ENCODE measurements at places on chromosomes 6 and 20.
A peak's percentile ranks its signal among the peaks of the same experiment; 100 is the strongest.

DNA sequence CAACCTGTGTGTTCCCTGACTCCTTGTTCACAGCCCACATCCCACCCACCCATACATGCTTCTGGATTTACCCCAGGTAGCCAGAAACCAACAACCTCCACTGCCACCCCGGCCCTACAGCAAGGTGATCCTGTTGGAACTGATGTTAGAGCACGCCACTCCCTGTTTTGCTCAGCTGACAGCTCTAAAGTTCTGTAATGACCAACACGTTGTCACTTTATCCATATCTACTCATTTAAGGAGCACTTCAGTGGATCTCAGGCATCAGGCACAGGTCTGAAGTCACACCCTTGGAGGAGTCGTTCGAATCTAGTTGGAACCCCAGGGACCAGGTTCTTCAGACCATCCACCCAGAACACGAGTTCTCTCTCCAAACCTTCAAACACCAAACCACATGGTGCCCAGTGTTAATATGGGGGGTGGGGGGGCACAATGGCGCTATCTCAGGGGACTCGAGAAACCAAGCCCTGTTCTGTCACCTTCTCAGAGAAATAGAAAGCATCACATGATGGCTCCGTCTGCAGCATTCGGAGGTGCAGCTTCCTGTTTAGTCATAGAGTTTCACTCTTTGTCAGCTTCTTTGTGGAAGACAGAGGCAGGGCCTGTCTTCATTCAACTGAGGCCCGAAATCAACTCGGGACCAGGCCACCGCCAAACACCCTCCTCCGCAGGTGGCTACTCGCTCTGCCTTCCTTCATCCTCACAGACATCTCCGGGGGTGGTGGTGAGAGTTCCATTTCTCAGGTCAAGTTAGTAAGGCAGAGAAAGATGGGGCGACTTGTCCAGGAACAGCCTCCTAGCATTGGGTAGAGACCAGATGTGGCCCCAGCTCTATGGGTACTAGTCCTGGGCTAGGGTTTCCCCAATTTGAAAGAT is 142.2 kb downstream of the NFATC2 start:
- H3K27me3 ChIP-seq: no peaks in the 10 kb centered on the region
- H3K36me3 ChIP-seq: peaks cover 3% of the 10 kb centered on the region
- H3K27ac ChIP-seq: no peak overlapping the region
- DNase-seq: no peak
- H3K4me3 ChIP-seq: no peak overlapping the region

DNA sequence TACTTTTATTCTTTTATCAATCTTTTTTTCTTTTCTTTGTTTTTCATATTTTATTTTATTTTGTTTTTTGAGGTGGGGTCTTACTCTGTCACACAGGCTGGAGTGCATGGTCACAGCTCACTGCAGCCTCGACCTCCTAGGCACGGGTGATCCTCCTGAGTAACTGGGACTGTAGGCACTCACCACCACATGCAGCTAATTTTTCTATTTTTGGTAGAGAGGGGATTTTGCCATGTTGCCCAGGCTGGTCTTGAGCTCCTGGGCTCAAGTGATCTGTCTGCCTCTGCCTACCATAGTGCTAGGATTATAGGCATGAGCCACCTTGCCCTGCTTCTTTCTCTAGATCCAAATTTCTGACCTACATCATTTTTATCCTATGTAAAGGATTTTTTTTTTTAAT is 153.2 kb downstream of the CDKAL1 start:
- H3K27ac ChIP-seq: no peak overlapping the region
- no peaks in the 10 kb centered on the region for H3K27me3 ChIP-seq
- no peak overlapping the region for H3K4me3 ChIP-seq
- no peaks in the 10 kb centered on the region for H3K36me3 ChIP-seq
- no peaks in the 10 kb centered on the region for H3K4me1 ChIP-seq

DNA sequence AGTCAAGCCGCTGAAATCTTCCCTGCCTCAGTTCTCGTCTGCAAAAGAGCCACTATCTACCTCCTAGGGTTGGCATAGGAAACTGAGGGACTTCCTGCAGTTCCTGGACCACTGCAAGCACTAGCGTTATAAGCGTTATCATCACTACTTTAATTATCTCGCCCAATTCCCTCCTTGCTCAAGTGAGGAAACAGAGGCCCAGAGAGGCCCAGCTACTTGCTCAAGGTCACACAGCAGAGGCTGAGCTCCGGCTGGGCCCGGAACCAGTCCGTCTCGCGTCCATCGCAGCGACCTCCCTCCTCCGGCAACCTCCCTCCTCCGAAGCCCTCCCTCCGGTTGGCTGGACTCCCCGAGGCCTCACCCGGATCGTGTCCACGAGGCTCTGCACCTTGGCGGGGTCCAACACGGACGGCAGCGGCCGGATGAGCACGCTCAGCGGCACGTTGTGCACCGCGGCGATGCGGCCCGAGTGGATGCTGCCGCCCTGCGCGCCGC is 338 bp downstream of the SRXN1 start:
- H3K4me1 ChIP-seq: peaks cover 8% of the 10 kb centered on the region
- DNase-seq: peak; percentile 35
- peaks cover 10% of the 10 kb centered on the region for H3K36me3 ChIP-seq
- no peaks in the 10 kb centered on the region for H3K27me3 ChIP-seq

GRCh38 chr20:39835130-39835842 is 853.8 kb downstream of the MAFB start:
- peak overlapping the region; percentile 39 for H3K27ac ChIP-seq
- H3K4me1 ChIP-seq: peaks cover 5% of the 10 kb centered on the region
- H3K36me3 ChIP-seq: no peaks in the 10 kb centered on the region

GRCh38 chr6:105274678-105275077 is 94.9 kb upstream of the POPDC3 start:
- H3K36me3 ChIP-seq: peaks cover 13% of the 10 kb centered on the region
- H3K4me1 ChIP-seq: peaks cover 11% of the 10 kb centered on the region
- H3K4me3 ChIP-seq: no peak overlapping the region
- no peak for DNase-seq
- no peaks in the 10 kb centered on the region for H3K27me3 ChIP-seq

- no peaks in the 10 kb centered on the region for H3K4me1 ChIP-seq
- DNase-seq: no peak
- peaks cover 39% of the 10 kb centered on the region for H3K27me3 ChIP-seq
- H3K36me3 ChIP-seq: no peaks in the 10 kb centered on the region
Observed at GRCh38 chr20:48166082-48166835, 381.0 kb upstream of the SULF2 start.

GRCh38 chr6:15484821-15485220 is 178.0 kb downstream of the DTNBP1 start:
- no peak overlapping the region for H3K4me3 ChIP-seq
- no peak for DNase-seq
- H3K36me3 ChIP-seq: peaks cover 27% of the 10 kb centered on the region

GRCh38 chr20:19867940-19868371 is 109.9 kb downstream of the RIN2 start:
- peak; percentile 19 for DNase-seq
- H3K4me3 ChIP-seq: no peak overlapping the region
- no peaks in the 10 kb centered on the region for H3K27me3 ChIP-seq
- H3K27ac ChIP-seq: no peak overlapping the region
- H3K4me1 ChIP-seq: no peaks in the 10 kb centered on the region

- no peaks in the 10 kb centered on the region for H3K27me3 ChIP-seq
- H3K4me1 ChIP-seq: no peaks in the 10 kb centered on the region
- H3K27ac ChIP-seq: no peak overlapping the region
- no peaks in the 10 kb centered on the region for H3K36me3 ChIP-seq
Observed at GRCh38 chr6:83119742-83120300, 52.4 kb downstream of the DOP1A start.

DNA sequence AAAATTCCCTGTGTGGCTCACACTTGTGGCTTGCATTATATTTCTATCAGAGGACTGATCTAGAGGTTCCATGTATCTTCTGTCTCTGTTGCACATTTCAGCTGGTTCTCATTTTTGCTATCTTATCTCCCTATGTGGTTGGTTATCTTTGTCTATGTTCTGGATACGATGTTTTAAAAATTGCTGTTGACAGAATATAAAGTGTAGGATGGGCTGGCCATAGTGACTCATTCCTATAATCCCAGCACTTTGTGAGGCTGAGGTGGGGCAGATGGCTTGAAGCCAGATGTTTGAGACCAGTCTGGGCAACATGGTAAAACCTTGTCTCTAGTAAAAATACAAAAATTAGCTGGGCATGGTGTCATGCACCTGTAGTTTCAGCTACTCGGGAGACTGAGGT is 9.9 kb upstream of the ULBP3 start:
- no peak overlapping the region for H3K27ac ChIP-seq
- H3K4me1 ChIP-seq: no peaks in the 10 kb centered on the region
- H3K27me3 ChIP-seq: peaks cover 13% of the 10 kb centered on the region
- DNase-seq: no peak
- no peak overlapping the region for H3K4me3 ChIP-seq
- no peaks in the 10 kb centered on the region for H3K36me3 ChIP-seq

DNA sequence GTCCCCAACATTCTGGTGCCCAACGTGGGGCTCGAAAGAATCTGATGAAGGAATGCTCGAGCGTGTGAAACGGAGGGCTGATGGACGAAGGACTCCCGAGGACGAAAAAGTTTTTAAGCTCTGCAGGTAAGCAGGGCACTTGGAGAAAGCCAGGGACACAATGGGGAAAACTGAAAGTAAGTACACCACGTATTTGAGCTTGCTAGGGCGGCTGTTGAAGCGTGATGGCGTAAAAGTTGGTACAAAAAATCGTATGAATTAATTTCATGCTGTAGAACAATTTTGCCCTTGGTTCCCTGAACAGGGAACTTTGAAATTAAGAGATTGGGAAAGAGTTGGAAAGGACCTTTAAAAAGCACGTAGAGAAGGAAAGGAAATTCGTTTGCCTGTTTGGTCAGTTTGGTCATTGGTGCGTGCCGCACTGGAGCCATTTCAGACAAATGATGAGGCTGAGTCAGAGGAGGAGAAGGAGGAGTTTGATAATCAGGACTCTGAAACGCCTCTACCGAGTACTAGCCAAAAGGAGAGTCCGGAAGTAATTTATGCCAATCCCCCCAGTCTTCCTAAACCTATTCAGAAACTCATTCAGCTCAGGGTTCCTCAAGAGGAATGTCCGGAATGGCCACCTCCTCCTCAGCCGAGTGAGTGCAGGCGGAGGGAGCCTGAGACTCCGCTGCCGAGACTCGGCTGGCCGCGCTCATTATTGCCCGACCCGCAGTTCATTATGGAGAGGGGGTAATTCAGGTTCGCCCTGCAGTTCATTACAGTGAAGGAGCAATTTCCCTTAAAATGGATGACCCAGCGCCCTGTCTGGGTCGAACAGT is 59.2 kb upstream of the PRSS16 start:
- DNase-seq: peak; percentile 21
- H3K36me3 ChIP-seq: no peaks in the 10 kb centered on the region
- H3K27me3 ChIP-seq: peaks cover 3% of the 10 kb centered on the region
- H3K4me3 ChIP-seq: peak overlapping the region; percentile 73

DNA sequence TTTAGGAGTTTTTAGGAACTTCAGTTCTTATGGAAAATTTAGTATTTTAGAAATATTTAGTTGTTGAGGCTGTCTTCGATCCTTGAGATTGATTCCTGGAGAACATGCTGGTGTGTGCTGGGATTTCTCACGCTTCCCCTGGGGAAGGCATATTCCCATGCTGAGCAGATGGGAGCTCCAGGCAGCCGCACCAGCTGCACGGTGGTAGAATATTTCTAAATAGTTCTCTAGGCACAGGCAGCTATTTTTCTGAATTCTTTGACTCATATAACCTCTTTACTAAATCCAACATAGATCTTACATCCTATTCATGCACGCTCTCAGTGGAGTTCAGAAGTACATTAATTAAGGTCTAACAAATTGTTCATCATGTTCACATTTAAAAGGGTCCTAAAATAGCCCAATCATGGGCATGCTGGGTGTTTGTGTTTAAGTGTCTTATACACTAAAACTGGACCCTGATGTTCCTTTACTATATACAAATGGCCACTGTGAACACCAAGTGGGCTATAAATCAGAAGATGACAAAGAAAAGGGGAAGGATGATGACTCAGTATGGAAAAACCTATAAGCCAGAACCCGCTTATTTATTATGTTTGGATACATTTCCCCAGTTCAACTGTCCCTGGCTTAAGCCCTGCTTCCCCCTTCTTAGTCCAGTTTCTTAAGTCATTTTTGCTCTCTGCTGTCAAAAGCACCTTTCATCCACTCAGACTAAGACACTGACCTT is 138.5 kb downstream of the UST start:
- H3K27ac ChIP-seq: no peak overlapping the region
- no peak overlapping the region for H3K4me3 ChIP-seq
- no peaks in the 10 kb centered on the region for H3K4me1 ChIP-seq
- no peak for DNase-seq
- no peaks in the 10 kb centered on the region for H3K27me3 ChIP-seq

DNA sequence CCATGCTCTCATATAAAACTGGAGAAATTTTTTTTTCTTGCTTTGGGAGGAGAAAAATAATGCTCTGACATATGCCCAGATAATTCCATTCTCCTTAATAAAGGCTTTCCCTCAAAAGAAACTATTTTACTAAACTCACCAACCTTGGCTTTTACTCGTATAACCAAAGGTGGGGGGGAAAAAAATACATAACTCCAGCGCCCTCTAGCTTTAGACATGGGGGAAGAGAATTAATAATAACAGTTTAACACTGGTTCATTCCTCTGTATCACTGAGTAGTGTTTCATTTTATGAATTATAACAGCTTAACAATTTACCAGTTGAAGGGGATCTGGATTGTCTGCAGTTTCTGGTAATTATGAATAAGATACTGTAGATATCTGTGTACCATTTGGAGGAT is 1226.1 kb downstream of the GRIK2 start:
- H3K36me3 ChIP-seq: no peaks in the 10 kb centered on the region
- H3K4me3 ChIP-seq: no peak overlapping the region
- H3K27me3 ChIP-seq: no peaks in the 10 kb centered on the region

GRCh38 chr6:105313211-105313610 is 89.7 kb downstream of the PREP start:
- no peak for DNase-seq
- H3K27me3 ChIP-seq: no peaks in the 10 kb centered on the region
- no peaks in the 10 kb centered on the region for H3K4me1 ChIP-seq
- no peak overlapping the region for H3K4me3 ChIP-seq
- H3K36me3 ChIP-seq: no peaks in the 10 kb centered on the region

DNA sequence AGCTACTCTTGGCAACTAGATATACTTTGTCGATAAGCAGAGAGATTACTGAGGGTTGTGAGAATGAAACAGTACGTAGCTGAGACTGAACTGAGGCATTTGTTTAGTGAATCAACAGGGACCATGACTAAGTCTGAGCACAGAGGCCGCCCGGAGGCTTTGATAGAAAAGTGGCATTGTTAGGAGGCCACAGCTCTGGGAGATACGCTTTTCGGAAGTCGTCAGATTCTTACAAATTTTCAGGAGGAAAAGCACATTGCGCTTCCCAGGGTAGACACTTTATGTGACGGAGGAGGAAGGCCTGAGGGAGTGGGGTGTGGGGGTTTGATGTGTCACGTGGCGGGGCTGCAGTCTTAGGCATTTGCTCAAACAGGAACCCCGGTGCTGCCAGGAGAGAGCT is 69.4 kb downstream of the PSMG4 start:
- H3K27ac ChIP-seq: no peak overlapping the region
- DNase-seq: no peak
- H3K27me3 ChIP-seq: no peaks in the 10 kb centered on the region
- H3K4me3 ChIP-seq: no peak overlapping the region

- no peaks in the 10 kb centered on the region for H3K27me3 ChIP-seq
- no peak overlapping the region for H3K4me3 ChIP-seq
- no peak for DNase-seq
- H3K27ac ChIP-seq: no peak overlapping the region
- H3K36me3 ChIP-seq: no peaks in the 10 kb centered on the region
Observed at GRCh38 chr6:43865932-43866645, 96.1 kb downstream of the VEGFA start.

Data from heart right ventricle (tissue), 16 donors.